ENCODE measurements at places on chromosomes 7 and 10. TPM values are rescaled to one million over a fixed set of nuclear protein-coding genes. Genes with fewer than 3 reads are reported as not detected.

GRCh38 chr10:2296179-2296891, 559.0 kb upstream of the ADARB2 start:
- no peak overlapping the region for H3K27ac ChIP-seq
- no peaks in the 10 kb centered on the region for H3K27me3 ChIP-seq
- no peak for DNase-seq
- H3K36me3 ChIP-seq = no peaks in the 10 kb centered on the region

GRCh38 chr7:27000496-27000895, 95.3 kb downstream of the HOXA1 start:
- H3K36me3 ChIP-seq = no peaks in the 10 kb centered on the region
- DNase-seq = no peak
- no peaks in the 10 kb centered on the region for H3K27me3 ChIP-seq
- H3K4me1 ChIP-seq = no peaks in the 10 kb centered on the region
- H3K27ac ChIP-seq = no peak overlapping the region
- H3K4me3 ChIP-seq = no peak overlapping the region

- DNase-seq = no peak
- no peak overlapping the region for H3K27ac ChIP-seq
- peaks cover 11% of the 10 kb centered on the region for H3K27me3 ChIP-seq
- H3K4me3 ChIP-seq = no peak overlapping the region
- no peaks in the 10 kb centered on the region for H3K36me3 ChIP-seq
- H3K4me1 ChIP-seq = no peaks in the 10 kb centered on the region
Observed at GRCh38 chr10:1255118-1255517, 198.9 kb downstream of the WDR37 start.

DNA sequence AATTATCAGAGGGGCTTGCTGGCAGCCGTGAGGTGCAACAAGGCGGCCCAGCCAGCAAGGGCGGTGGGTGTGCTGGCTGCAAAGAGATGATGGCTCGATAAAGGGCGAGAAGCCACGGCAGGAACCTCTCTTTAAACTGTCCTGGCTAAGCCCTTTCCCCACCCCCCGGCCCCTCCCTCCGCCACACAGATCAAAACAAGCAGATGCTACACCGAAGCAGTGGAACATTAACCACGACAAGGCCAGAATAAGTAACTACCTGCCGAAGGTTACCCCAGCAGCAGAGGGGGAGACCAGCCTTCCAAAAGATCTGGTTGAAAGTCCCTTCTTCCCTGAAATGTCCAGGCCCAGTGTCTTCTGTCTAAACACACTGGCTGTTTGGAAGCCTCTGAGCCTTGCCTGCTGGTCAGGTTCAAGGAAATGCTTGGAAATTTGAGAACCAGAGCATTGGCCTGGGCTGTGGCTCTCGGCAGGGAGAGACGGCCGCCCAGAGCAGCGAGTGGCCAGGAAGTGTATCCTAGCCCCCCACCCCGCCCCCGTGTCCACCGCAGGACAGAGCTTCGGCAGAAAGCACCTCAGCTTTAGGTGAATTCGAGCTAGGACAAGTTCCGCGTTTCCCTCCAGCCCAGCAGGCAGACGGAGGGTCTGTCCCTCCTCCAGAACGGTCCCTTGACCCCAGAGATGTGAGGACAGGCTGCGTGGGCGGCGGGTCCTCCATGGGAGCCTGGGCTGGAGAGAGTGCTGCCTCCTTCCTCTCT, 2.1 kb downstream of the FAM20C start:
- H3K27me3 ChIP-seq = no peaks in the 10 kb centered on the region
- peaks cover 4% of the 10 kb centered on the region for H3K4me1 ChIP-seq
- peak overlapping the region; percentile 75 for H3K4me3 ChIP-seq
- DNase-seq = no peak

The TACC2 gene
- total RNA-seq = 30.5 TPM

The NUTM2A gene
- total RNA-seq = 2.9 TPM

The PRR15 gene
- 11.8 TPM for total RNA-seq

The SH2B2 gene
- 4.0 TPM for total RNA-seq

The SPDYE5 gene
- not detected for total RNA-seq
